ENCODE measurements at places on chromosomes 4 and X.

DNA sequence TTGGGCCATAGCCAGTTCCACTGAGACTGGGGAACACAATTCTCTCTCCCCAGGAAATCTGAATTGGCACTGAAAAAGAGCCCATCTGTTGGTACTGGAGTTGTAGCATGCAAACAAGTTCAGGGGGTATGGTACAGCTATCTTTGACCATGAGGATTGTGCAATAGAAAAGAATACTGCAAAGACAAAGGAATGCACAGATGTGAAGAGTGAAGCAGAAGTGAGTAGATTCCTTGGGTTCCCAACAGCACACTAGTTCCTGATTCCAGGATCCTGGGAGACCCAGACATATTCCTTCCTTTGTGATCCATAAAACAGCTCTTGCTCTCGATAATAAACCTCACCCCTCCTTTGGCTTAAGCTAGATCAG lies 43.3 kb upstream of the CTAG2 start:
- DNase-seq: no peak

GRCh38 chrX:142503967-142504643 lies 299.0 kb upstream of the MAGEC2 start:
- no peak for DNase-seq

GRCh38 chr4:54006755-54007154 lies 57.6 kb downstream of the CHIC2 start:
- no peak for DNase-seq

GRCh38 chr4:156983366-156983765 lies 11.8 kb upstream of the PDGFC start:
- DNase-seq: no peak

DNA sequence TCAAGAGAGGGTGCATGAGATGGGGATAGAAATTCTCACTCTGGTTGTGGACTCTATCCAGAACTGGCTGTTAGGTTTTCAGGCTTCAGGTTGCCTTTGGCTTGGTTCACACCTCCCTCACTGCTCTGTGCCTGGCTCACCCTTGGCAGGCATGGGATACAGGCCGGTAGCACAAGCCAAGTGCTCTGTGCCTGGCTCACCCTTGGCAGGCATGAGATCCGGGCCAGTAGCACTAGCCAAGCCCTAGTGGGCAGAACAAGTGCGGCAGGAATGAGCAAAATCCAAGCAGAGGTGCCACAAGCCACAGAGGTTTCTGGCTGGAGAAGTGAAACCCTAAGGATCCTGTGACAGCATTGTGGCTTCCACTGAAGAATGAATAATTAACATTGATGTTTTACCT lies 1642.3 kb downstream of the C4orf33 start:
- DNase-seq: no peak

GRCh38 chr4:99848591-99849001 lies 32.0 kb downstream of the DAPP1 start:
- no peak for DNase-seq

DNA sequence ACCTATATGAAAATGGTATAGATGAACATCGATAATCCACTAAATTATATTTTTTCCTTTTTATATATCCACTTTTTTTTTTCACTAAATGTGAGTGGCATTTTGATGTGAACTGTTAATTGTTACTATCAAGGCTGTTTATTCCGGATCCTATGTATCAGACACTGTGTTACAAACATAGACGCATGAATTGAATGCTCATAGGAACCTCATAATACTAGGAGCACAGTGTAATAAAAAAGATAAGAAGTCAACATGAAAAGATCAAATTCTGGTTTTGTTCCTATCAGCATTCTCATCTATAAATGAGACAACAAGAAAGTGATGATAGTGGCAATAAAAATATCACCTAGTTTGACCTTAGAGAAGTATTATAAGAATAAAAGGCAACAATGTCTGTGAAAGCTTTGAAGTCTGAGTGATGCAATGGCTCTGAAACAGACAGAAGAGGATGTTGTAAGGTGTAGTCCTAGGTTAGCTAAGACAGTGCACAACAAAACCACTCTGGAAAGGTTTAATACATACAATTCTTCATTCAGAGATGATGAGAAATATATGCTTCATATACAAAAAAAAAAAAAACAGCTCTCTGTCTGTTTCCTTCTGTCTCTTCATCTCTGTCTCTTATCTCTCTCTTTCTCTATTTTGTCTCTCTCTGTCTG lies 148.6 kb upstream of the NLGN4X start:
- DNase-seq: no peak

GRCh38 chr4:188727746-188728145 lies 588.5 kb downstream of the TRIML1 start:
- no peak for DNase-seq

DNA sequence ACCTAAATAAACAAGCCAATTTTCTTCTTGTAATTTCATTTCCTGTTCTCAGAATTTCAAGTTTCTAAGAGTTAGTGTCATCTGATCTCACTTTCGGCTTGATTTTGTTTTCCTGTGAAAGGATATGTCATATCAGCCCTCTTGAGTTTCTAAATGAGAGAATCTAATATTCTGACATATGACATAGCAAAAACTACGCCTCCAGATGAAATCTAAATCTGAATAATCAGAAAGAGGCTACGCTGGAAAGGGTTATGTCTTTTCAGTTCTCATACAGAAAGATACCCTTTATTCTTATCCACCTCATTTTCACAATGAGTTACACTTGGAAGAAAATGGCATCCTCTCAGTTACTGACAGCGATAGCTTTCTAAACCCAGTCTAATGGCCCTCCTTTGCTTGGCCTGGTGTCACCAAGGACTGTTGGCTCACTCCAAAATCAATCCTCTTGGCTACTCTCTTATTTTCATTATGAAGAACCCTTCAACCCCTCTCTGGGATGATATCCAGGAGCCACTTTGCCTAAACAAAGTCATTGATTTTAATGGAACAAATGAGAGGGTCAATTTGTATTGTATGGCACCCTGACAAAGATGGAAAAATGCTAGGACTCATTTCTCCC lies 65.6 kb downstream of the ASB9 start:
- no peak for DNase-seq

DNA sequence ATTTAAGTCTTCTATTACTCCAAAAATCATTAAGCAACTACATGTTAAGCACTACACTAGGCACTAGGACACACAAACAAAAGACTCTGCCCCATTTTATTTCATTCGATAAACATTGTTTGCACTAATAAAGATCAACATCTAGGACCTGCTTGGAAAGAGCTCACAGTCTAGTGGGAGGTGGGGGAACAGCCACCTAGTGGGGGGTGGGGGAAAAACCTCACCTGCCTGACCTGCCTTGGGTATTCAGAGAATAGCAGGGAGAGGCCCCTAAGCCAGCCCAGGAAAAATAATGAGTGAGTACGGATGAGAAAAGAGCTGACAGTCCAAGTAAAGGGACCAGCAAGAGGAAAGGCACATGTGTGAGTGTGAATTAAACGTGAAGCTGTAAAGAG lies 52.2 kb downstream of the PRDM5 start:
- DNase-seq: no peak

GRCh38 chr4:127196655-127197352 lies 436.0 kb upstream of the INTU start:
- no peak for DNase-seq

DNA sequence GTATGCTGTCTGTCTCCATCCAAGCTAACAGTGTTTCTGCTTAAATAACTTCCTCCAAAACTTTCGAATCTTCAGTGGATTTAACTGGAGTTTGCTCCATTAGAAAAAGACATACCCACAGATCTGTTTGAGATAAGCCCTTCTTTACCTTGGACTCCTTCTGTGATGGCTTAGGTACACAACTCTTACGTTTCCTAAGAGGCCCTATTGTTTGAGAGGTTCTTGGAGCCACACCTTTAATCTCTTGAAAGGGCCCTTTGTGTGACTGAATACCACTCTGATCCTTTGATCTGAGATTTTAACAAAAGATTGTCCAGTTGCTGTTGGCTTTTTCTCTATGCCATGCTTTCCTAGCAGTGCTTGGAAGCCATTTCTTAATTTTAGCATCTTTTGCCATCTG lies 92.5 kb downstream of the AKAP4 start:
- no peak for DNase-seq

GRCh38 chr4:76276813-76277212 lies 25.3 kb downstream of the FAM47E start:
- no peak for DNase-seq

DNA sequence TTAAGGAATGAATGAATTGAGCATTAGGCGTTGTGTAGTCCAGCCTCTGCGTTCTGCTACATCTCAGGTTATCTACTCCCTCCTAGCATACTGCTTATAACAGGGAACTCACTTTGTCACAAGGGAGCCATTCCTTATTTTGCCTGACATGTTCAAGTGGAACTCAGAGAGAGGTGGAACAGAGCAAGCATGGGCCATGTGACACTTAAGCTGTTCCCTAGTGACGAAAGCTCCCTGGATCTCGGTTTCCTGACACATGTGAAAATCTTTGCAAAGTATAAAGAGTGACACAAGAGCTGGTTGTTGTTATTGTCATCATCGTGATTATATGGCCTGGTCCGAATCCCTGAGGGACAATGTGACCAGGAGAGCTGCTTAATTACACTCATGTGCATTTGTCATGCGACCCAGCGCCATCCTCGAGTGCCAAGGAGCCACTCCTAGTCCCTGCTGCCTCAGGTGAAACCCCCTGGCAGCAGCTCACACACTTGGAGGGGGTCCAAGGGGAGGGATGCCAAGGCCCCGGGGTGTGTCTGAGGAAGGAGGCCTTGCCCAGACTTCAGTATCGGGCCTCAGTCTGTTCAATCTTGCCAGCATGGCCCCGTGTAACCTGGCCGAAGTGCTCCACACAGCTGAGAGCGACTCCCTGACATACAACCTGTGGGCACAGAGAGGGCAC lies 98.5 kb upstream of the MAP3K15 start:
- no peak for DNase-seq

GRCh38 chr4:79636991-79637390 lies 229.0 kb upstream of the GK2 start:
- DNase-seq: no peak

- no peak for DNase-seq
Observed at GRCh38 chrX:12866451-12867377, at the start of gene TLR7. TLR7 (plus strand) TSS chrX:12867072; CDS start chrX:12867579, 507 bp downstream.

DNA sequence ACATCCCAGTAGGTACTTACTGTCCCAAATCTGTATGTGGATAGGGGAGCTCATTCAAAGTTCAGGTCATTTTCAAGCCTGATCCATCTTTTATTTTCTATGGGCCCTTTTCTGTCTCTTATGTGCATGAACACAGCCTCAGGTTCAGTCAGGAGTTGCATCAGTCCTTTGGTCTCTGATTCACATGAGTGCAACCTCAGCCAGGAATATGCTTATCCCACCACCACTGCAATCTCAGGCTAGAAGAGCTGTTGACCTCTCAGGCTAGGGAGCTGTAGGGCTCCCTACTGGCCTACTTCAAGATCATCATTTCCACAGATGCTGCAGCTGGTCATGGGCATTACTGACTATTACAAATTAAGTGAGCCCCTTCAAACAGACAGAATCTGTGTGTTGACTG lies 27.2 kb downstream of the AASDH start:
- DNase-seq: no peak

- no peak for DNase-seq
Observed at GRCh38 chr4:54614149-54614548, 43.6 kb upstream of the KIT start.

DNA sequence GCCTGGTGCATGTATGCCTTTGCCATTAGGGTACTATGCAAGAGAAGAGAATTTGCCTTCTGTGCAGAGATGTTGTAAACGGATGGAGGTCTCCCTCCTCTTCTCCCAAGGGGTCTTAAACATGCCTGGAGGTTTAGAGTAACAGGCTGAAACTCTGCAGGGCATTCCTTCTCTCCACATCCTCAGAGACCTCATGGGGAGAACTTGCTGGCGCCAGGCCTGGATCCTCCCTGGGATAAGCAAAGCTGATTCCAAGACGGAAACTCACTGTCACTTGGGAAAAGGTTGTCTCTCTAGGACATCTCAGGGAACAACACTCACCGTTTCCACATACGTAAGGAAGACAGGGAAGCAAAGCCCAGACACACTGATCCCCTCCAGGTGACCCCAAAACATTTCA lies 76.9 kb upstream of the GPM6B start:
- no peak for DNase-seq

- no peak for DNase-seq
Observed at GRCh38 chrX:126770179-126770578, 49.4 kb upstream of the PRR32 start.

GRCh38 chr4:56264873-56265272 lies 122.4 kb downstream of the AASDH start:
- DNase-seq: no peak

GRCh38 chr4:101761405-101761804 lies 29.1 kb upstream of the BANK1 start:
- DNase-seq: no peak

DNA sequence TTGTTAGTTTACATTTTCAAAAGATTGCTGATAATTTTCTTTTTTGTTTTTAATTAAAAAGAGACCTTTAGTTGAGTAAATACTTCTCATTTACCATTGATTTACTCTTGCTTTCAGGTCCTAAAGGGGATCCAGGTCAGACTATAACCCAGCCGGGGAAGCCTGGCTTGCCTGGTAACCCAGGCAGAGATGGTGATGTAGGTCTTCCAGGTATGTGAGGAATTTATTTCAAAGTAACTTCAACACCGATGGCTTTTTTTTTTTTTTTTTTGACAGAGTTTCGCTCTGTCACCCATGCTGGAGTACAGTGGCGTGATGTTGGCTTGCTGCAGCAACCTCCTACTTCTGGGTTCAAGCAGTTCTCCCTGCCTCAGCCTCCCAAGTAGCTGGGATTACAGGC lies 135.1 kb downstream of the IRS4 start:
- no peak for DNase-seq

DNA sequence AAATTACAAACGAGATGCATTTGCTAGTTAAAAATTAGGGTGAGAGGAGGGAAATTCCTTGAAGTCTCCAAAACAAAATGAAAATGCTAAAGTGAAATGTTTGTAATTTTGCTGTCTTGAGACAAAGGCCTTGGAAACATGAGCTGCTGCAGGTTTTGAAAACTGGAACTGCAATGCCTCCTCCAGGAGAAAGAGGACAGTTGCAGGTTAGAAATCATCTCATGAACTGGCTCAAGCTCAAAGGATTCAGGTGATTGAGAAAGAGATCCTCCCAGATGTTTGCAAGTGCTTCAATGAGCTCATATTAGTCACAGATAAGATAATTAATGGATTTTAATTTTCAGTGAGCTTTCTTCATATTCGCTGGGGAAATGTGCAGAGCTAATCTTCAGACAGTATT lies 32.4 kb downstream of the SMPX start:
- DNase-seq: no peak

All from stimulated activated CD8-positive, alpha-beta memory T cell treated with anti-CD3 and anti-CD28 coated beads, Interleukin-2, amount 100 ng/mL, for 1 hour (primary cell).